NCI-H510A (cell line): ENCODE measurements at places on chromosomes 7 and 10.

DNA sequence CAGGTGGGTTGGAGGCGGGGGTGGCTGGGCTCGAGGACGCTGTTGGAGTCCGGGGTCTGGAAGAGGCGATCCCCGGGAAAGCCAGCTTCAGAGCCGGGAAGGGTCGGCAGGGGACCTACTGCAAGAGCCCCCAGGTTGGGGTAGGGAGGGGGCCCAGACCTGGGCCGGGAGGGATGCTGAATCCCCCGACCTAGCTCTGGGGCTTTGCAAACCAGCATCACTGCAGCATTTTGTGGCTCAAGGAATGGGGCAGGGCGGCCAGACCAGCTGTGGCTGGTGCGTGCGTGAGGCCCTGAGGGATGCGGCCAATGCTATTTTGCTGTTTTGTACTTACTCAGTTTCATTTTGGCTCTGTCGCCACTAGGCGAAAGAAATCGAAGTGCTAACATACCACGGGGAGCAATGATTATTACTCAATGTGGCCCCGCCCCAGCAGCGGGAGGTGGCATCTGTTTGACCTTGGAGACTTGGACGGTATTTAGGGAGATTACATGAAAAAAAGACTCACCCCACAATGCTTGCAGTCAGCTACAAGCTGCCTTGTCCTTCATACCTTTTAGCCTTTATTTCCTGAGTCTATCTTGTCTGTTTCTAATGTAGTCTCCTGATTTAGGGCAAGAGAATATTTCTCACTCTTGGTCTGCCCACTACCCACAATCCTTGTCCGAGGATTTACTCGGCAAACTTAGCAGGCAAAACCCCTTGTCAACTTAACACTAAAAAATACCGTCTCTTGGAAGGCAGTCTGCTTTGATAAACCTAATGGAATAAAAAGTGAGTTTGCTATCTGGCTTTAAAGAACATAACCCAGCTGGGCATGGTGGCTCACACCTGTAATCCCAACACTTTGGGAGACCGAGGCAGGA is 16.2 kb downstream of the HSPB1 start:
- peak; percentile 38 for DNase-seq

- no peak for DNase-seq
These were observed 27.9 kb downstream of the EGFR start for GRCh38 chr7:55046582-55047342.

DNA sequence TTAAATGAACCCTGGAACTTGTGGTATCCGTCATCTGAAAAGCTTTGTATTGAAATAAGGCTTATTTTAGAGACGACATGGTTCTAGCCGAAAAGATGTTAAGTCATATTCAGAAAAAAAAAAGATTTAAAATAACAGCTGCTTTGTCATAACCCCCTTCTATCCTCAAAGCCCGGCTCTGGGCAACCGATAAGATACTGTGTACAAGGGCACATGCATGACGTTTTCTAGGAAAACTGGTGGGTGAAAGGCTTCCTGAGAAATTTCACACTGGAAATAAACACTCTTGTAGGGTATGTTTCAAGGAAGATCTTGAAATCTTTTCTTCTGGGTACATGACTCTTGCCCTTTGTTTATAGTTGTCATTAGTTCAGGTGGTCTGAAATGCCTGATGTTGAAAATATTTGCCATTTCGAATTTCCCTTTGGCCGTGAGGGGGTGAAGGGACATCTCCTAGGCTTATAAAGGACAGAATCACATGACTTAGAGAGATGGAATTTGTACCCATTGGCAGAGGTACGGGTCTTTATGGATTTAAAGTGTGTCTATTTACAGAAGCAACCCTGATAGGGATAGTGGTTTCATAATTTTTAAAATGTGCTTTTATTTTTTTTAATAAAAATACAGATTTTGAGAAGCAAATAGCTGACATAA is 232.5 kb downstream of the PTEN start:
- DNase-seq = no peak

DNA sequence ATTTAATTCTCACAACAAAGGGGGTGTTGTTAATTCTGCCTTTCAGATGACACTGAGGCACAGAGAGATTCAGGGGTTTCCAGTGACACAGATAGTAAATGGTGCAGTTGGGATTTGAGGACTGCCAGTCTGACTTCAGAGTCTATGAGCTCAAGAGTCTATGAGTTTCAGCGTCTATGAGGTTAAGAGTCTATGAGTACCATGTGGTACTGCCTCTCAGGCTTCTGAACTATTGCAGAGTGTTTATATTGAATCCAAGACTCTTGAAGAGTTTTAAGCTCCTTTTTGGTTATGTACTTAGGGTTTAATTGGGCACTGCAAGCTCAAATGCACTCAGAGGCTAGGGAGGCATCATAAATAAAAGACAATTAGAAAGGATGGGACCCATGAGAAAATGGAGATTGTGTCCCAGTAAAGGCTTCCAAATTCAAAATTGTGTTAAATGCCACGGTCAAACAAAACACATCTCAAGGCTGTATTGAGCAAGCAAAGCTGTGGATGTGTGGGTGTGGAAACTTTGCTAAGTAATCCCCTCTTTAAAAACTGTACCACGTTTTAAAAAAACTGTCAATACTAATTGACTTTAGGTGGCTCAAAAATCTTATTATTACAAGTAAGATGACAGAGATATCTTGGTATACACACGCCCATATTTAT is 123.9 kb upstream of the FAM171A1 start:
- DNase-seq = no peak

- peak; percentile 1 for DNase-seq
These were observed 36.4 kb upstream of the PURB start for GRCh38 chr7:44921607-44922350.

GRCh38 chr7:2886900-2887299 is 42.8 kb upstream of the GNA12 start:
- peak; percentile 15 for DNase-seq

DNA sequence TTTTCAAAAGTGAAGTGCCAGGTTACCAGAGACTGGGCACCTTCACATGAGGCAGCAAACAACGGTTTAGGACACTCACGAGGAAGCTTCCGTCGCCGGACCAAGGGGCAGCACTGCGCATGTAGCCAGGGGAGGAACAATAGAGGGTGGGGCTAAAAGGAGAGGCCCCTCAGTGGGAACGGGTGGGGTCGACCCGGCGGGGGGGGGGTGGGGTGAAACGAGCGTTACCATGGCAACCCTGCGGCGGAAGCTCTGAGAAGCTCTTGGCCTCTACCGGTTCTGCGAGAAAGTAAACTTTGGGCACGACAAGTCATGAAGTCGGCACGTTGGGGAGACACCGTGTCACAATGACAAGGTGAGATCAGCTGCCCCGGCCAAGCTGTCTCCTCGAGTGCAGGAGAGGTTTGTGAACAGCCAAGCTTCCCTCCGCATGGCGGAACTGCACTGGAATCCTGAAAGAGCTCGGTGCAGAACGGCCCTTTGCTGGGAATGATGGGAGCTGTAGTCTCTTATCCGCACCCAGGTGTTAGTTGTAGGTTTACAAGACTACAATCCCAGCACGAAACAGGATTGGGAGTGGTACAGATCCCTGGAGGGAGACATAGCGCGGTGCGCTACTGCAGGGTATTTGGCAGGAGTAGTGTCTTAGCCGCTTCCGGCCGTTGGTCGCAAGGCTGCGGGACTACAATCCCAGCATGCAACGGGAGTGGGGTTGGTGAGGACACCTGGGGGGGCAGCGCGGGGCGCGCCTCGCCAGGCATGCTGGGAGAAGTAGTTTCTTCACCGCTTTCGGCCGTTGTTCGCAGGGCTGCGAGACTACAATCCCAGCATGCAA is 72.8 kb upstream of the ZNF722 start:
- DNase-seq = peak; percentile 84
